KBM-7 (cell line): ENCODE measurements at places on chromosomes 16 and 17.

DNA sequence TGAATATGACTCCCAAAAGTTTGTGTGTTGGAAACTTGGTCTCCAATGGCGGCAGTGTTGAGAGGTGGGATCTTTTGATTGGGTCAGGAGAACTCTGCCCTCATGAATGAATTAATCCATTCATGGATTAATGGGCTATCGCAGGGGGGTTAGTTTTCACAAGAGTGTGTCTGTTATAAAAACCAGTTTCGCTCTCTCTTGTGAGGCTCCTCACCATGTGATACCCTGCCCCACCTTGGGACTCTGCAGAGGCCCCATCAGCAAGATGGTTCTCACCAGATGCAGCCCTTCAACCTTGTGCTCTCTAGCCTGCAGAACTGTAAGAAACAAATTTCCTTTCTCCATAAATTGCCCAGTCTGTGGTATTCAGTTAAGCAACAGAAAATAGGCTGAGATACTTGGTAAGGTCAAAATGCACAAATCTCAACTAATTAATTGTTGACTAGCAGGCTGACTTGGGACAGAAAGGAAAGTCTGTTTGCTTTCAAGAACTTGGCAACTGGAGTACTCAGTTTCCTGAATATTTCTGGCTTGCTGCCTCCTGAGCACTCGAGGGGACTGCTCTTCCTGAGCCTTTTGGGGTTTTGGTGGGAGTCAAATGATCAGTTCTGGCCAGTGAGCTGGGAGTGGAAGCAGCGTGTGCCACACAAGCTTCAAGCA is 13.8 kb upstream of the CCL17 start:
- DNase-seq, result no peak

DNA sequence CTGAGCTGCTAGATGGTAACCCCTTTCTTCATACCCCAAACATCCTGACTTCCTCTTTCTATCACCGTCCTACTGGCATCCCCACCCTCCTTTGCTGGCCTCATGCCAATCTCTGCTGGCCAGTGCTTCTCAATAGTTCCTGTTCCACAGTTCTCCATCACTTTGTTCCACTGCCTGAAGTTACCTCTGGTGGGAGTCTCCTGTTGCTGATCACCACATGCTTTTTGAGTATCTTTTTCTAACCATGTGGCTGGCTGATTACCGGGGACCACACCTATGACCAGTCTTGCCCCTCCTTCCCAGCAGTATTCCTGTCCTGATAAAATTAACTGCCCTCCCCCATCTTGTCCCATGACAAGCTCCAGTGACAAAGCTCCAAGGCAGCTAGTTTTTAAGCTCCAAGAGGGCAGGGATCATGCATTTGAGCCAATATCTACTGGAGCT is 380.4 kb upstream of the CCL2 start:
- peak; percentile 26 for DNase-seq

DNA sequence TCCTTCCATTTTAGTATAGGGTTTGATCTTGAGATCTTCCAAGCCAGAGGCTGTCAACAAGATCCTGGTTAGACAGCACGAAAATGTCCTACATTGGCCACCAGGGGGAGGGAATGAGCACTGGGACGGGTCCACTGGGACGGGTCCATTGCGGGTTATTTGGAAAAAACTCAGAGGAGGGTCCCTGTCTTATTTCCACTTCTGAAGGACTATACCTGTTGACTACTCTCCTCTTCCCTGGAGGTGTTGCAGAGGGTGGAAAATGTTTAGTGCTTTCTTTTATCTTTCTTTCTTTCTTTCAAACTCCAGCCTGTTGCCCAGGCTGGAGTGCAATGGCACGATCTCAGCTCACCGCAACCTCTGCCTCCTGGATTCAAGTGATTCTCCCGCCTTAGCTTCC is 2.5 kb downstream of the TTLL6 start:
- DNase-seq, result peak; percentile 56

GRCh38 chr16:79171931-79172705 is 428.4 kb downstream of the MAF start:
- no peak for DNase-seq

GRCh38 chr16:9447699-9448098 is 356.3 kb downstream of the HAPSTR1 start:
- DNase-seq, result no peak

DNA sequence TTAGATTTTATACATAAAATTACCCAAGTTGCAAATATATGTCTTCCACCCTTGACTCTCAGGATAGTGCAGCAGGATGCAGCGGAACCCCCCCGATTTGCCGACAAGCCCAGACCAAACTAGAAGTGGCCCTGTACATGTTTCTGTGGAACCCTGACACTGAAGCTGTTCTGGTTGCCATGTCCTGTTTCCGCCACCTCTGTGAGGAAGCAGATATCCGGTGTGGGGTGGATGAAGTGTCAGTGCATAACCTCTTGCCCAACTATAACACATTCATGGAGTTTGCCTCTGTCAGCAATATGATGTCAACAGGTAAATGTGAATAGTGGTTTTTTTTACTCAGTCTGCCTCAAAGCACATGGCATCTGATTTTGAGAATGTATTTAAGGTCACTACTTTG is 70.7 kb downstream of the OMG start:
- DNase-seq, result peak; percentile 40

DNA sequence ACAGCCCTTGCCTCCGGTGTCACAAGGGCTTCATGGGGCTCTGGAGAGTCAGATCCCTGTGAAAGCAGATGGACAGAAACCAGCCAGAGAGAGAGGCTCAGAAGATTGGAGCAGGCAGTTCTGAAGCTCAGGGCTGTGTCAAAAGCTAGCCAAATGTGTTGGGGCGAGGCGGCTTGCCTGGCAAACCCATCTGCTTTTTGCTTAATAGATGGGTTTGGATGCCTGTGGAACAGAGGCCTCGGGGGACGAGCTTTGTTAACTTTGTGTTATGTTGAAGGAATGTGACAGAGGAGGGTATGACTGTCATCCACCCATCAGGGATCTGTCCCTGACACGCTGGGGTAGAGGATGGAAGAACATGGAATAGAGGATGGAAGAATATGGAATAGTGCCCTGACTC is 21.0 kb upstream of the SLC12A3 start:
- DNase-seq, result no peak

- no peak for DNase-seq
Observed at GRCh38 chr17:17034026-17034425, 8.2 kb upstream of the MPRIP start.

GRCh38 chr17:17416400-17417360 is 60.1 kb upstream of the MED9 start:
- no peak for DNase-seq

GRCh38 chr16:27238016-27238587 is 30.5 kb downstream of the NSMCE1 start:
- peak; percentile 66 for DNase-seq

GRCh38 chr16:54031107-54031760 is 255.4 kb downstream of the IRX3 start:
- no peak for DNase-seq

DNA sequence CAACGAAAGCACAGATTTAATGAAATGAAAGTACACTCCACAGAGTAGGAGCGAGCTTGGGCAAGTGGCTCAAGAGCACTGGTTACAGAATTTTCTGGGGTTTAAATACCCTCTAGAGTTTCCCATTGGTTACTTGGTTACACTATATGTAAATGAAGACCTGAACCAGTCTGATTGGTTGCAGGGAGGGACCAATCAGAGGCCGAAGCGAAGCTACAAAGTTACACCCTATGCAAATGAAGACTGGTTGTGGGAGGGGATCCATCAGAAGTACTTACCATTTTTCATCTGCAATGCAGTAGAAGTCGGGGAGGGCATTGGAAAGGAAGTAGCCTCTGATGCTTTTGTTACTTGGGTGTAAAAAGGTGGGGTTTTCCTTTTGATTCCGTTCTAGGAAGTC is 132.0 kb downstream of the PMP22 start:
- DNase-seq, result no peak

GRCh38 chr17:32723310-32723955 is 153.5 kb downstream of the MYO1D start:
- no peak for DNase-seq

GRCh38 chr17:74502861-74503260 is 28.4 kb downstream of the CD300LB start:
- DNase-seq, result no peak

GRCh38 chr17:64406321-64407200 is 15.9 kb upstream of the PECAM1 start:
- DNase-seq, result peak; percentile 57

GRCh38 chr16:87447323-87447722 is 45.5 kb downstream of the ZCCHC14 start:
- DNase-seq, result no peak

- no peak for DNase-seq
Observed at GRCh38 chr17:44310609-44311376, 2.4 kb downstream of the RUNDC3A start.

GRCh38 chr17:63988741-63989621 is 9.2 kb upstream of the PRR29 start:
- DNase-seq, result no peak

GRCh38 chr17:56158344-56158743 is 5.1 kb downstream of the ANKFN1 start:
- no peak for DNase-seq

DNA sequence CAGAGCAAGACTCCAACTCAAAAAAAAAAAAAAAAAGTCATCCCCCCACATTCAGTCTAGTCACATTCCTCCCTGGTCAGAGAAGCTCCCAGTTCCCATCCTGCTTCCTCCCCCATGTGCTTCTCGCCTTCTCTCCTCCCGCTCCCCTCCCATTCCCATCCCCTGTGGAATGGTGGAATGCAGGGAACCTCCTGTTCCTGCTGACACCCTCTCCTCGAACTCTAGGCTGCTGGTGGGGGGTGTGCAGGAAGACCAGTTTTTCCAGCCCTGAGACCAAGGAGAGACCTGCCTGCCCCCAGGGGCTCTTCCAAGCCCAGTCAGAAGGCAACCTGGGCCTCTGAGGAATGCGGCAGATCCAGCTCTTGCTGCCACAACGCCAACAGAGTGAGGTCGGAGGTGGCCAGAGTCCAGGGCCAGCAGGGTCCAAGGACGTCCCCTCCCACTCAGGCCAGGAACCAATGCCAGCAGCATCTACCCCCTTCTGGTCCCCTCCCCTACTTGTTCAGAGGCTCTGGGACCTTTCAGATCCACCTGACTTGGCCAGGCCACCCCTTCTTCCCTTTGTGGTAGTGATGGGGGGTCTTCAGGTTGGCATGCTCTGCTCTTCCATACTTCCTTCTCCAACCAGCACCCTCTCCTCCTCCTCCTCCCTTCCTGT is 39.3 kb upstream of the TAC4 start:
- DNase-seq, result no peak

GRCh38 chr16:67278773-67279295 is 498 bp upstream of the PLEKHG4 start:
- peak; percentile 59 for DNase-seq

DNA sequence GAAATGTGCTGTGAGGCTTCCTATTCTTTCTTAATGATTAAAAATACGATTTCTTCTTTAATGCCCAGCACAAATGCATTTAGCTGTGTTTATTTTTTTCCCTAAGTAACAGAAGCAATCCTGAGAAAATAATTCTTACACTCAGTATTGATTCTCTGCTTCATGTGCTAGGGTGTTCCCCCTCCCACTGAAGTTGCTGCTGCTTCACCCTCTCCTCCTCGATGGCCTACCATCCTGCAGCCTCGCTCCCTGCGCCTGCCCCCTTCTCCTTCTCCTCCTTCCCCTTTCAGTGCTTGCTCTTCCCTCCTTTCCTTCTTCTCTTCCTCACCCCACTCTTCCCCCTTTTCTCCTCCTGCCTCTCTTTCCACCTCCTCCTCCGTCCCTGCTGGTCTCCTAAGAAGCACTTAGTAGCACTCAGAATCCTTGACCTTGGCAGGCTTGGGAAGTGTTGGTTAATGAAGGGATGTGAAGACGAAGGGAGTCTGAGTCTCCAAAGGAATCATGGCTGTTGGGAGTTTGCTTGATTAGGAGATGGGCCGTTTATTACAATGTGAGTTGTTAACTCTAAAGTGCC is 119.7 kb downstream of the RPTOR start:
- no peak for DNase-seq

DNA sequence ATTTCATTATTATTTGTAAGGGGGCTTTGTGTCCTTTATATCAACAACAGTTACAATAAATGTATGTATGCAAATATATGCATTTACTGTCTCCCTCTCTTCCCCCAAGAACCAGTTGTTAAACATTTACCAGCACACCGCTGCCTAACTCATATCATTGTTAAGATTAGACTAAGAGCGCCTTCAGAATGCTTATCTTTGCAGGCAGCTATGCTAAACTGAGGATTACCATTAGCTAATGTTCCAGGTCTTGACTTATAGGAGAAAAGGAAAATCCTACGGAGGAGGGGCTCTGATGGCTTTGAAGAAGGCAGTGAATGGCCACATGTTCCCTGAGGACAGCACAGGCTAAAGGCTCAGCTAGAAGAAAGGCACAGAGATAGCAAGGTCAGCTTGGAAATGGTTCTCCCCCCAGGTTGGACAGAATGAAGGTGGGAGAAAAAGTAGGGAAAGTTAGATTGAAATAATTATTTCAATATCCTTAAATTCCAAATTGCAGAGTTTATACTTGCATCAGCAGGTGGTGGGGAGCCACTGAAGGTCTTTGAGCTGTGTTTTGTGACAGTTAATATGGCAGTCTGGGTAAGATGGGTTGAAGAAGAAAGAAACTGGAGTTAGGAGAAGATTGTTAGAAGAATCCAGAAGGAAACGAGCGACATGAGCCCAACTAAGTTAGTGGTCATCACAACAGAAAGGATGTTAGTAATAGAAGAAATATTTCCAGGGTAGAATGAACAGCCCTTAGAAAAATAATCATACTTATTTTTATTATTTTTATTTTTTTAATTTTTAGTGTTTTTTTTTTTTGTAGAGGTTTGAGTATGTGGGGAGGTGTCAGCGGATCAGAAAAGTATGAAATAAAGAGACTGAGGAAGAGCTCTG is 87.0 kb upstream of the MAF start:
- no peak for DNase-seq

DNA sequence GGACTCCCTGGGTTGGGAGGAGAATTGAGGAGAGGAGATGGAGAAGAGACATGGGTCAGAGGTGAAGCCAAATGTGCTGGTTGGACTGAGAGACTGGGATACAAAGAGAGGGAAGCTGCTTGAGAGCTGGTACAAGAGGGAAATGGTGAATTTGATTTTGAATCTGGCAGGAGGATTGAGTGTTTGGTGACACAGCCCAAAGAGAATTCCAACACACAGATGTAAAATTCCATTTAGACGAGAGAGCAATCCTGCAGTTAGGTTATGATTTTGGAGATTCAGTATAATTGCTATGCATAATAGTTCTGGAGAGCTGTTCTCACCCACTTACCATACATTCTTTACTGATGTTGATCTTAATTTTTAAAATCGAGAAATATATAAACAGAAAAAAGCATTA is 57.7 kb downstream of the HSD17B2 start:
- no peak for DNase-seq

DNA sequence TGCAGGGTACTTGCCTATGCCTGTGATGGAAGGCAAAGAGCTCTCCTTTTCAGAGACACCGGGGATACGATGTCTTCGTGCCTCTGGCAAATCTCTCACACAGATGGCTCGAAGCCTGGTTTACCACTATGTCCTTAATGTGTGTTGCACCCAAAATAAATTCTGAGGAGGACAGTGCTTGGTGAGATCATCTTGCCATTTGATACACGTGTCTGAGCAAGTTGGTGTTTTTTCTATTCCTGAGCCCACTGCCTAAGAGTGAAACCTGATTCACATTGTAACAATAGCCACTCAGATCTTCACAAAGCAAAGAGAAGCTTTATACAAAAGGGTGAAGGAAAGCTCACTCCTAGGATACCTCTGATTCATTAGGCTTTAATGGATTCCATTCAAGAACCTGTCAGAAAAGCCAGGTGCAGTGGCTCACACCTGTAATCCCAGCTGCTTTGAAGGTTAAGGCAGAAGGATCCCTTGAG is 33.1 kb upstream of the AKAP1 start:
- DNase-seq, result no peak
